ENCODE measurements at places on chromosomes 11 and 22. TPM values are rescaled to one million over a fixed set of nuclear protein-coding genes. Genes with fewer than 3 reads are reported as not detected.

DNA sequence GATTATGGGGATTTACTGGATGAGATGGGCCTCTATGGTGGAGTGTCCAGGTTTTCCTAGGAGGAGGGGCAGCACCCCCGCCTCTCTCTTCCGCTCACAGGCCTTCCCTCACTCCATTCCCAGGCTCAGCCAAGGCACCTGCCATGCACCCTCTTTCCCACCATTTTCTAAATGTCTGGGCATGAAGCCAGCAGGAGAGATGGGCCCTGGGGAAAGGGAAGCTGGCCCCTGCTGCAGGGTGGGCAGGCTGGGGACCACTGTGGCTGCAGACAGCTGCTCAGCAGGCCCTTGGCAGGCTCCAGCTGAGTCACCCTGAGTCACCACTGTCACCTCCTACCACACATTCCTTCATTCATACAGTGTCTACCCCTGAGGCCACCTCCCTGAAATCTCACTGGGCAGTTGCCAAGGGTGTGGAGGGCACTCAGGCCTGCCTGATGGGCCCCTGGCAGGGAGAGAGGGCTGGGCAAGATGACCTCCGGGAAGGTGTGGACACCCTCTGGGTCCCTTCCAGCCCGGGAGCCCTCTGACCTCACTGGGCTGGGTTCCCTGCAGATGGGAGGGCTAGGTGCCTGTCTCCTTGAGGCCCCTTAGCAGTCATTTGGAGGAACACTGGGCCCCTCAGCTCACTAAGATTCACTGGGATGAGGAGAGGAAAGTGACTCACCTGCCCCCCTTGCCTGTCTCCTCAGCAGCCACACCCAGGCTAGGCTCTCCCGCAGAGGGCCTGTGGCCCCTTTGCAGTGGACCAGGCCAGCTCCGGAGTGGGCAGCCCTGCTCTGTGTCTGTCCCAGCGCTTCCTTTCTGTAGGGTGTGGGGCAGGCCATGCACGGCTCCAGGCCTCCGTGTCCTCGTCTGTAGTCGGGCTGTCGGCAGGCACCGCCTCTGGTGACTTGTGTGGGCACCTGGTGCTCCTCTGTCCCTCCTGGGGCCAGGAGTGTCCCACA lies 7.8 kb downstream of the MYEOV start:
- peak; percentile 98 for DNase-seq

DNA sequence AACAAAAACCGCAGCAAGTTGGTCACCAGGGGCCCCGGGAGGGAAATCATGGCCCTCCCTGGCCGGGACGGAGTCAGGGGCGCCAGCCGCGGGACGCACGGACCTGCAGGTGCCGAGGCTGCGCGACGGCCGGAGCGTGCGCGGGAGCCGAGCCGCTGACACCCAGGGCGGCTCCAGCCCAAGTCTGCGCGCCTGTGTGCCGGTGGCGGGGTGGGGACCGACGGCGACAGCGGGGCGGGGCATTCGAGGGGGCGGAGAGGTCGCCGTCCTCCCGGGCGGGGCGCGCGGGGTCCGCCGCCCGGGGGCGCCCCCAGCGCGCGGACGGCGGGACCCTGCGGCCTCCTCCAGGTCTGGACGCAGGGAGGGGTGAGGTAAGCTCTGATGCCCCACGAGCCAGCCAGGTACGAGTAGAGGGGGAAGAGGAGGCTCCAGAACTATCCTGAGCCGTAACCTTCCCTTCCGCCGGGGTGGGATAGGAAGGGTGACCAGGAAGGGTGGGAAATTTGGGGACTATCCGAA lies at the start of gene ESAM:
ESAM (minus strand) TSS at position 186 of the 519 bp plus-strand sequence; CDS start at position 50, 136 bp downstream.
- DNase-seq = no peak

DNA sequence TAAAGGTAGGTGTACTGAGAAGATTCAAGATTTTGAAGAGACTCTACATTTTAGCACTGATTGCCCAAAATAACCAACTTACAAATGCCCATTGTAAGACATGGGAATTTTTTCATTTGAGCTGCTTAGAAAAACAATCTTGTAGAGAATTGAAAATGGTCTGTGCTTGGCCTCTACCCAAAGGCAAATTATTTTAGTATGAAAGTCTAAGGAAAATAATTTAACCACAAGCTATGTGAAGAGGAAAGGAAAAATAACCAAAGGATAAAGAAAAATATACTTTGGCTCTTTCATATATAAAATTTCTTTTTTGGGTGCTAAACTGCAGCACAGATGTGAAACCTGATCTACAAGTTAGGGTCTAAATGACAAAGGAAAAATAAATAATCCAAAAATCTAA lies 54.9 kb downstream of the ME3 start:
- no peak for DNase-seq

GRCh38 chr11:64546600-64546999 lies 44.4 kb upstream of the SLC22A12 start:
- DNase-seq = no peak

The GAL3ST3 gene
- total RNA-seq = not detected

The APOA4 gene
- total RNA-seq = not detected

All from MG63 (cell line).